Type B pancreatic cell (in vitro differentiated cells): ENCODE measurements at places on chromosomes 3 and 15.

- H3K36me3 ChIP-seq: no peaks in the 10 kb centered on the region
- H3K4me1 ChIP-seq: no peaks in the 10 kb centered on the region
- DNase-seq: no peak
Measured at GRCh38 chr3:115252679-115253078, 105.6 kb upstream of the ZBTB20 start.

DNA sequence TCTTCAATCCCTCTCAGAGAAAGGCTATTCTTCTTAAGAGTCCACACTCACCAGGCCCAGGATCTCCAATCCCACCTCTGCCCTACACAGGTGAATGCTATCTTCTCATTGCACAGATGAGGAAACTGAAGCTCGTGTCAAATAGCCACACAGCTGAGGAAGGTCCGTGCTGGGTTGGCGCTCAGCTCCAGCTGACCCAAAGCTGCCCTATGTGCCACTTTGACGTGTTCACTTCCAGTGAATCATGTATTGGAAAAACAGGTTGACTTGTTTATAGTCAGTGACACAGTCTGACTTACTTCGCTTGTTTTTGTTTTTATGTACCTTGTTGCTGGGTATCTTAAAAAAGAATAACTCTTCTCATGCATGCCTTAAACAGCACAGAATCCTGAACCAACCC lies 32.4 kb upstream of the ALDH1A3 start:
- DNase-seq: no peak
- no peak overlapping the region for H3K27ac ChIP-seq
- peaks cover 10% of the 10 kb centered on the region for H3K27me3 ChIP-seq
- no peak overlapping the region for H3K4me3 ChIP-seq
- no peaks in the 10 kb centered on the region for H3K36me3 ChIP-seq
- no peaks in the 10 kb centered on the region for H3K4me1 ChIP-seq

DNA sequence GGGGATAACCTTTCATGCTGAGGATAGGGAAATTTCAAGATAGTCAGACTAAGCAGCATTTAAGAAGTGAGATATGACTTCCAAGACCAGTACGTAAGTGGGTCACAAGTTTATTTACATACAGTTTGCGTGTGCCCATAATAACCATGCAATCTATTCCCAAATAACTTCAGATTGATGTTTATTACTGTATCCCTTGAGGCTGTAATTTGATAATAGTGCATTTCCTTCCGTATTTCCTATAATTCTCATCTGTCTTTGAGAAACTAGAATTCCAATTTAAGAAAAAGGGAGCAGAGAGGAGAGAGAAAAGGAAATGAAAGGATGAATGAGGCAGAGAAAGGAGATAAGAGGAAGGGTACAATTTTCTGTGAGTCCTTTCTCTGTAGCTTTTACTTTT lies 1073.1 kb downstream of the EPHA3 start:
- no peak overlapping the region for H3K27ac ChIP-seq
- no peak overlapping the region for H3K4me3 ChIP-seq
- no peak for DNase-seq

- no peak overlapping the region for H3K27ac ChIP-seq
- no peaks in the 10 kb centered on the region for H3K27me3 ChIP-seq
- peaks cover 4% of the 10 kb centered on the region for H3K4me1 ChIP-seq
- no peak for DNase-seq
- no peak overlapping the region for H3K4me3 ChIP-seq
Measured at GRCh38 chr3:20916951-20917606, 731.1 kb upstream of the SGO1 start.

DNA sequence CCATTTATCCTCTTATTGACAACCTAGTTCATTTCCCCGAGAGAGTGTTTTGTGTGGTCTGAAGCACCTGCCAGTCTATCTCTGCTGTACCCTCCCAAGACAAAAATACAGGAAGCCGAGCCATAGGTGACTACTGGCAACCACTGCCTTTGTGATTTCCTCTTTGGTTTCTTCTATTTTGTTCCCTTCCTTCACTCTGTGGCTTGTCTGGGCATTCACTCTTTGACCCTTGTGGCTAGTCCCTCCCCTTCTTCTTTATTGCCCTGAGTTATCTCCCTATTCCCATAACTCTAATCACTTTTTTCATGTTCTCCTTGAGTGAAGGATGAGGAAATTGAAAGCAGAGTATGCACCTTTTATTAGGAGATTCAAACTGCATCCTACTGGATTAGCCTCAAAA lies at the start of gene ADGRG7:
TSS of gene ADGRG7 (plus strand) at position 297 of the 400 bp plus-strand sequence. CDS start 256 bp downstream, outside the sequence.
- H3K27me3 ChIP-seq: peaks cover 8% of the 10 kb centered on the region
- H3K4me1 ChIP-seq: no peaks in the 10 kb centered on the region
- H3K27ac ChIP-seq: no peak within 1 kb of the TSS
- DNase-seq: no peak

- no peak overlapping the region for H3K4me3 ChIP-seq
- no peak for DNase-seq
- no peaks in the 10 kb centered on the region for H3K36me3 ChIP-seq
- H3K27me3 ChIP-seq: peaks cover 3% of the 10 kb centered on the region
Measured at GRCh38 chr3:63655519-63655918, 3.0 kb downstream of the SNTN start.

GRCh38 chr15:75827691-75828090 lies 15.6 kb upstream of the UBE2Q2 start:
- H3K4me3 ChIP-seq: no peak overlapping the region
- peak overlapping the region; percentile 54 for H3K27ac ChIP-seq
- H3K27me3 ChIP-seq: no peaks in the 10 kb centered on the region
- DNase-seq: no peak

DNA sequence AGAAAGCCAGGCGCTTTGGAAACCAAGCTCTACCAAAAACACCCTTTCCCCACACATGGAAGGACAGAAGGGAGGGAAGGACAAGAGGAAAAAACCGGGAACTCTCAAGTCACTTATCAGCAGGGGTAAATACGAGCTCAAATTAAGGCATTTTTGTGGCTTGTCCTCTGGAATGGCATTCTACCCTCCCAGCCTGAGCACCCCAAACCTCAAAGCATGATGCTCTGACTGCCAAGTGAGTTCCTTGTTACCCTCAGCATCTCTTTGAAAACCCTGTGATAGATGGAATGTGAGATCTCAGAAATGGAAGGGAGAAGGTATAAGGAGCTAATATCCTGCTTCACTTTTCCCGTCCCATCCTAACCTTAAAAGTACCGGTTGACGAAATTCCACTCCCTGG lies 8.1 kb upstream of the CSPG5 start:
- no peaks in the 10 kb centered on the region for H3K4me1 ChIP-seq
- no peak overlapping the region for H3K27ac ChIP-seq
- H3K36me3 ChIP-seq: peaks cover 43% of the 10 kb centered on the region
- no peak overlapping the region for H3K4me3 ChIP-seq

DNA sequence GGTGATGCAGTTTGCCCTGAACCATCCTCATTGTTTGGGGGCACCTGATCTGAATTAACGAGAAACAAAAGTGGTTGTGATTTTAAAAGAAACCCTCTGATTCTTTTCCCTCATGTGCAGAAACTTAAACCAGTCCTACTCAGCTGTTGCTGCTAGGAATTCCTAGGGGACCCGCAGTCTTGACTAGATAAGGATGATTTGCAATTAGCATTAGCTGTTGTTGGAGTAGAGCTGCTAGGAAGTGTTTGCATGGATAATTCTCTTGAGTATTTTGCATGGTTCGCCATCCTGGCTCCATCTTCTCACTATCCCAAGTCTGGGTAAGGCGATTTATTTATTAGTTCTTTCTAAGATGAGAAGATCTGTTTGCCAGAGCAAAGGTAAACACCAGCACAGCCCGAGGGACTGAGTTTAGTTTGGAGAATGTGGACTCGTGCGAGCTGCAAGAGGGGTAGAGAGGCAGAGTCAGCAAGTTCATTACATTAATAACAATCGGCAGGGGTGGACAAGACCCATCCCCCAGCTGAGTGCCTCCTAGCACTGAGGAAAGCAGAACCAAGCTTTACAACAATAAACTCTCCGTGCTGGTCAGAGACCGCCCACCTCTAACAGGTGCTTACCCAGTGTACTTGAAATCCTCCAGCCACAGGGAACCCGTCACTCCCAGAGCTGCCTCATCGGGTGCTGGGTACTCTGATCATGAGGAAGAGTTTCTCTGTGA lies 4.1 kb downstream of the FGD5 start:
- no peak overlapping the region for H3K4me3 ChIP-seq
- peaks cover 22% of the 10 kb centered on the region for H3K4me1 ChIP-seq

DNA sequence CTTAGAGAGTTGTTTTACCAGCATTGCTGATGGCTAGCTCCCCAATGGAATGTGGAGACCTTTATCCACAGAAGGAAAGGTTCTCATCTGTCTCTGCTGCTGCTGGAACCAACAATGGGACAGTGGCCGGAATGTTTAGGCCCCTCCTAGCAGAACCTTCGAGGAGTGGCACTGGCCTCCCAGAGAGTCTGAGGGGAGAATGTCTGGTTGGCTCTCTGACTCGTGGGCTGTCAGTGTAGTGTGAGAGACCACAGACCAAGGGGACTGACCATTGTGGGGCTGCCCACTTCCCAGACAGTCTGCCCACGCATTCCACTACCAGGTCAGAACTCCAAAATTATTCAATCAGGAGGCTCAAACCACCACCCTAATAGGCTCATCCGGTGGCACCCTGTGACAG lies 5.1 kb downstream of the RASL12 start:
- H3K4me3 ChIP-seq: no peak overlapping the region
- peaks cover 24% of the 10 kb centered on the region for H3K27me3 ChIP-seq
- H3K4me1 ChIP-seq: peaks cover 7% of the 10 kb centered on the region
- H3K36me3 ChIP-seq: no peaks in the 10 kb centered on the region

- no peak for DNase-seq
- H3K4me1 ChIP-seq: peaks cover 10% of the 10 kb centered on the region
- no peak overlapping the region for H3K27ac ChIP-seq
- H3K4me3 ChIP-seq: no peak overlapping the region
- H3K27me3 ChIP-seq: no peaks in the 10 kb centered on the region
Measured at GRCh38 chr15:53837263-53837662, 77.8 kb upstream of the WDR72 start.

GRCh38 chr3:65992106-65992505 lies 46.6 kb downstream of the MAGI1 start:
- peaks cover 13% of the 10 kb centered on the region for H3K36me3 ChIP-seq
- peaks cover 23% of the 10 kb centered on the region for H3K4me1 ChIP-seq
- H3K27me3 ChIP-seq: no peaks in the 10 kb centered on the region
- no peak overlapping the region for H3K4me3 ChIP-seq

GRCh38 chr15:32936283-32936918 lies 218.6 kb downstream of the GREM1 start:
- H3K27ac ChIP-seq: no peak overlapping the region
- no peaks in the 10 kb centered on the region for H3K4me1 ChIP-seq
- H3K4me3 ChIP-seq: no peak overlapping the region
- no peak for DNase-seq
- peaks cover 4% of the 10 kb centered on the region for H3K27me3 ChIP-seq

- peaks cover 13% of the 10 kb centered on the region for H3K4me1 ChIP-seq
- no peaks in the 10 kb centered on the region for H3K36me3 ChIP-seq
- no peak overlapping the region for H3K4me3 ChIP-seq
- H3K27ac ChIP-seq: no peak overlapping the region
- no peak for DNase-seq
- no peaks in the 10 kb centered on the region for H3K27me3 ChIP-seq
Measured at GRCh38 chr3:153093629-153094028, 68.4 kb upstream of the RAP2B start.

DNA sequence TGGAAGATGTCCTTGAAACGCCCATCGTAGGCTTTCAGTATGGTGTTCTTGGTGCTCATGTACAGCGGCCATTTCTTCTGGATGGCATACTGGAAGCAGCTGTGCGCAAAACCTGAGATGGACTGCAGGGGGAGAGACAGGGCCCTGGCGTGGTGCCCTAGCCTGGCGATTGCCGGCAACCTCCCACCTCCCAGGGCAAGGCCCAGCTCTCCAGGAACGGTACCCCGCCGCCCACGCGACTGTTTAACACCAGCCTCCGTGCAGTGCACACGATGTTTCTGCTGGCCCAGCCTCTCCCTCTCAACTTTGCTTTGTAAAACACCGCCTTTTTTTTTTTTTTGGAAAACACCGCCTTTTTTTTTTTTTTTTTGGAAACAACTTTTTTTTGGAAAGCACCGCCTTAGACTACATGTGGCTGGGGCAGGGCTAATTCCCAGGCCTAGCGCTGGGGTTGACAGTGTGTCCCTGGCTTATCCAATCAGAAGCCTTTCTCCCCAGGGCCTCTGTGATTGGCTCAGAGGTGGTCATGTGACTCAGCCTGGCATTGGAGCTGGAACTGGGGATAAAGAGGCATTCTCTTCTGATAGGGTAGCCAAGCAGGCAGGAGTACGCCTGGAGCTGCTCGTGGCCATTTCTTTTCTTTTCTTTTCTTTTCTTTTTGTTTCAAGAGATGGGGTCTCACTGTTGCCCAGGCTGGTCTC lies 14.7 kb downstream of the IDH2 start:
- peak overlapping the region; percentile 57 for H3K27ac ChIP-seq
- peaks cover 4% of the 10 kb centered on the region for H3K4me1 ChIP-seq
- no peaks in the 10 kb centered on the region for H3K27me3 ChIP-seq
- no peak overlapping the region for H3K4me3 ChIP-seq

DNA sequence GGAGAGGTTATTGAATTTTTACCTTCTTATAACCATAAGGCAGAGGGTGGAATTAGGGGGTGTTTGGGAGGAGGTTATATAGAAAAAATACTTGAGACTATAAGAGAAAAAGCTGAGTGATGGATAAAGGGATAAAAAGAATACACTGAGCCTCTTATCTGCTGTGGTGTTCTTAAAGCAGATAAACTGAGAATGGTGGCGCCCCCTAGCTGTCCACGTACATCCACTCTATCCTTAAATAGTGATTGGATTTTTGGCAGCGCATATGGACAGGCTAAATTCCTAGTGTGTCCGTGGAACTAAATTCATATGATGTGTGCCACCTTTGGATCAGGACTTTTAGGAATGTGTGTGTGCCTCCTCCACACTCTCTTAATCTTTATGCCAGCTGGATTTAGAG lies 121.1 kb downstream of the OXSM start:
- H3K4me1 ChIP-seq: peaks cover 5% of the 10 kb centered on the region
- no peak overlapping the region for H3K27ac ChIP-seq
- no peak for DNase-seq
- no peaks in the 10 kb centered on the region for H3K27me3 ChIP-seq
- no peaks in the 10 kb centered on the region for H3K36me3 ChIP-seq

- peaks cover 8% of the 10 kb centered on the region for H3K4me1 ChIP-seq
- H3K27ac ChIP-seq: peak within 1 kb of the TSS; percentile 95
- peaks cover 55% of the 10 kb centered on the region for H3K27me3 ChIP-seq
- no peaks in the 10 kb centered on the region for H3K36me3 ChIP-seq
- H3K4me3 ChIP-seq: peak within 1 kb of the TSS; percentile 97
- DNase-seq: peak; percentile 83
Measured at GRCh38 chr3:24494618-24495325, at the start of gene THRB. THRB (minus strand) TSS chr3:24494850.

GRCh38 chr3:70736009-70736408 lies 423.6 kb upstream of the MDFIC2 start:
- no peak overlapping the region for H3K4me3 ChIP-seq
- peaks cover 6% of the 10 kb centered on the region for H3K4me1 ChIP-seq
- no peaks in the 10 kb centered on the region for H3K36me3 ChIP-seq
- DNase-seq: no peak
- H3K27me3 ChIP-seq: peaks cover 4% of the 10 kb centered on the region
